ENCODE measurements at places on chromosomes 13 and 19.

DNA sequence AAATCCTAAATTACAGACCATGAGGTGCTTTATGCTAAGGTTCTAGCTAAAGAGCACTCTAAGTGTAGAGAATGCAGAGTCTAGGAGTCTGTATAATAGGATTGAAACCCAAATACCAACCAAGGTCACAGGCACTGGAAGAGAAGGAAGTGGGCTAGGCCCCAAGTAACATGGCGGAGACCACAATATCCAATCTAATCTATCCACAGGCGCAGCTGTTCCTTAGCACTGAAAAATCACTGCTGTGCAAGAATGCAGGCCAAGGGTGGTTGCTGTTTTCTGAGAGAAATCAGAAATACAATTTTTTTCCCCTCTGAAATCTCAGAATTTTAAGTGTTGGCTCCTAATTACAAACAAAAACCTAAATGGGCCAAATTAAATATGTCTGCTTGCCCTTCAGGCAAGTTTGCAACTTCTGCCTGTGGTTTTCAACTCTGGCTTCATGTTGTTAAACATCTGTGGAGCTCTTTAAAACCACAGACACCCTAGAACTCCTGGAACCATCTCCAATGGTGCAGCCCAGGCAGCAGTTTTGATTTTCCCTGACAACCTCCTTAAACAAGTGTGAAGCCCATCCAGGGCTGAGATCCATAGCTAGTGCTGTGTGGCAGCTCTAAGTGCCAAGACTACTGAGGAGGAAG lies 6.1 kb downstream of the RANBP3 start:
- no peak for DNase-seq

DNA sequence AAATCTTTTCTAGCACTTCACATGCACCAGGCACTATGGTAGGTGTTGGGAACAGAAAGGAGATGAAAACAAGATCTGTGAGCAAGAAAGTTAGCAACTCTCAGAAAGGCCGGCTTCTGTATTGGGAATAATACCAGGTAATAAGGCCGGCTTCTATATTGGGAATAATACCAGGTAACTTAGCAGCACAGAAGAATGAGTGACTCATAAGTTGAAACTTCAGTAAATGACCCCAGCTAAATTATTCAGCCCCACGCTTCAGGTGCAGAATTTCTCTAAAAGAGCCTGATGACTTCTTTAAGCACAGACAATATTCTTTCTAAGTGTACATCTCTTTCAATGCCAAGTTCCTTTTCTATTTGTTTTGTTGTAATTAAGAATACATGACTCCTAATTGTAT lies 151.3 kb downstream of the MYO16 start:
- no peak for DNase-seq

- no peak for DNase-seq
These were observed 14.8 kb upstream of the FCGBP start for GRCh38 chr19:39949026-39949747.

DNA sequence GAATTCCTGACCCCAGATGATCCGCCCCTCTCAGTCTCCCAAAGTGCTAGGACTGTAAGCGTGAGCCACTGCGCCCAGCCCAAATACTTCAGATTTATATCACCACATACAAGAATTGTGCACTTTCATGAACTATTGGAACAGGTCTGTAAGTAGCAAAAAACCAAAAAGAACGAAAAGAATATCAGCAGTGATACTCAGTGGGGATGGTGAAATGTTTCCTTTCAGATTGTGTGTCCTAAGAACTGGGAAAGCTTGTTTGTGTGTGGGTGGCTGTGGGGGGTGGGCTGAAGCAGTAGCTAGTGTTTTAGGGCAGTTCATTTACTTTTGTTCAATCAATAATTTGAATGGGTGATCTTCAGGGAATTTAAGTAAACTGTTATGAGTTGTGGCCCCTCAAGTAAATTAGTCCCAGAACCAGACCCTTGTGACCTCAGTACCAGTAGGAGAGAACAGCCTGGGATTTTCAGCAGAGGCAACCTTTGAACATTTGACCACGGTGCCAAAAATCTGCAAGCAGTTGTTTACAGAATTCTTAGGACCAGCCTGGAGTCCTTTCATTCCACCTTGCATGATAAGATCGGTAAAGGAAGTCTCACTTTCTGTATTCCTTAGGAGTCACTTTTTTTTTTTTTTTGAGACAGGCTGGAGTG lies 106.6 kb downstream of the LRCH1 start:
- no peak for DNase-seq

DNA sequence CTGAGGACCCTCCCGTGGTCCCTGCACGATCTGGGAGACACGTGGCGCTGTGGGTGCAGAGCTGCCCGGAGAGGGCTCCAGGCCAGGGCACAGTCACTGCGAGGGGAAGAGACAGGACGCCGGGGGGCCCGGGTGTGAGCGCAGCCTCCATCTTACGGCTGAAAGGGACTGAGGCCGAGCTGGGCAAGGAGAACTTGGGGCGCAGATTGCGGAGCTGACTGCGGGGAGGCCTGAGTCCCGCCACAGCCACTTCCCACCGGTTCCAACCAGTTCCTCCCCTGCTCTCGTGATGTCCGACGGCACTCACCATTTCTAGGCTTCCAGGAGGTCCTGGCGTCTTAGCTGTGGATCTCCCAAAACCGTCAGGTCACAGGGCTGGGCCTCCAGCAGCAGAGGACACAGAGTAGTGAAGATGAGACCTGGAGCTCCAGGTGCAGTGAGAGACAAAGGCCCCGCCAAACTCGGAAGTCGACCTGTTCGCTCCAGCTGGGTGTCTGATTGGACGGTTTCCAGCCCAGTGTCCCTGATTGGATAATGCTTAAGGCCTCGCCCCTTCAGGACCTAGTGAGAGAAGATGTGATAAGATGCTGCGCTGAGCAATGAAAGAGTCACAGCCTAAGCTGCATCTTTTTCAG lies 4.8 kb upstream of the ZNF253 start:
- DNase-seq = no peak
